ENCODE measurements at places on chromosomes 1 and 21. TPM values are rescaled to one million over a fixed set of nuclear protein-coding genes. Genes with fewer than 3 reads are reported as not detected.

DNA sequence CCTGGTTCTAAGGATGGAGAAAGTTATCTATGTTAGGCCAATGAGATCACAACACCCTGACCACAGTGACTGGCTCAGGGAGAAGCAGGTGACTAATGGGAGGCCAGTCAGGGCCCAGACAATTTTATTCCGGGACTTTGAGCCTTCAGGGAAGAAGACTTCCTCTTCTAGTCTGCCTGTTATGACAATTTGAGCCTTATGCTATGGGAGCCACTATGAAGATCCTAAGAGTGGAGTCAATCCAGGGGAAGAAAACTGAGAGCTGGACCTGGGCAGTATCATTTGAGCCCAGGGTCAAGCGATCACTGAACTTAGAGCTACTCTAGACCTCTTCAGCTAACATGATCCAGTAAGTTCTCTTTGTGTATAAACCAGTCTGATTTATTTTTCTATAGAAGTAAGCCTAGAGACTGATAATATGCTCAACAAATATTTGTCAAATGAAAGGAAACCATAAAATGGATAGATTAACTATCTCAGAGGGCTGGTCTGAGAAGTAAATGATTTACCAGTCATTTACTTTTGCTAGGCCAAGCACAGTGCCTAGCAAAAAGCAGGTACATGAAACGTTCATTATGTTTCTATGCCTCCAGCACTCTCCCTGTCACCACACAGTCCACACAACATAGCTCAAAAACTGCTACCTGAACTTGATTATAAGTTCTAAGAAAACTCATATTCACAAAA lies 4.2 kb upstream of the C1orf141 start:
- DNase-seq: no peak

DNA sequence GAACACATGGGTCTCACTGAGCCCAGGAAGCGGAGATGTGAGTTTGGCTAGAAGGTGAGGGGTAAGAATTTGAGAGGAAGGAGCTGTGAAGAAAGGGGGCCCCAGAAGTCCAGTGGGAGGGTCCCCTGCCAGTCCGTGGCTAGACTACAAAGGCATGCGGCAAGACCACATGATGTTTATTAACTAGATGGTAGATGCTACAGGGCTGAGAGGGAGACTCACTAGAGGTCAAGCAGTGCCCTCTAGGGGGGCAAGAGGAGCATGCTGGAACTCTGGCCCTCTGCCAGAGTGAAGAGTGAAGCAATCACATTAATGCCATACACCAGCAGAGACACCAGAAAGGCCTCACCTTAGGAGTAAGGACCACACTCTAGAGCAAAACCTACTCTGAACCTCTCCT lies 12.2 kb downstream of the KIAA0319L start:
- DNase-seq: no peak

The TDRD5 gene
- total RNA-seq: not detected

- no peak for DNase-seq
These were observed 777.8 kb upstream of the BRINP3 start for GRCh38 chr1:191255354-191256054.

- DNase-seq: no peak
These were observed 35.4 kb downstream of the WNT2B start for GRCh38 chr1:112544011-112544688.

DNA sequence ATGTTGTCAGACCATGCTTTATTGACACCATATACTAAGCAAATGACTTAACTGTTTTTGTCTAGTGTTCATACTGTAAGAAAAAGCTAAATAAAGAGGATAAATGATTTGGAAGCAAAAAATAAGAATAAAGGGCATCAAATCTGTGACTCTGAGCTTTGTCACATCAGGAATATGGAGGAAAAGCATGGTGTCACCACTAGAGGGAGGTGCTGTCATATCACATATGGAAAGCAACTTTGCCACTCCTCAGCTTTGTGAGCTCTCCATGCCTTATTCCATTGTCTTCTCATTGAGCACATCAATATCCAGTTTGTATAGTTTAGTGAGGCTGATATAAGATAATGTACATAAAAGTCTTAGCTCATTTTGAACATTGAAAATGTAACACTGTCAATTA lies 20.8 kb upstream of the GBP1 start:
- no peak for DNase-seq

DNA sequence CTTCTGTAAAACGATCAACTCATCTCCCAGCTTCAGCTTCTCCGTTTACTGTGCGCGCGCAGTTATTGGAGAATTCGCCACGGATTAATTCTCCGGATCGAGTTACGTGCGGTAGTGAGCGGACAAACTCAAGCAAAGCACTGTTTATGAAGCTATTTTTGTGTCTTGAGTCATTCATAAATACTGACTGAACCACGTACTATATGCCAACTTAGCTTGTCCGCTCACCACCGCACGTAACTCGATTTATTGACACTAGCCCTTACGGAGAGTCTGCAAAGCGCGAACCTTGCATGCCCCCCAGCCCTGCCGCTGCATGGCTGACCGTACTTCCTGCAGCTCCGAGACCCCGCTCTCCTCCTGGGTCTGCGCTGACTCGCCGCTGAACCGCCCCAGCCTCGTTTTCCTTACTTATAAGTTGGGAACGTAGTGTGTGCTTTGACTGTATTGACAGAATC lies 773 bp downstream of the CHD1L start:
- no peak for DNase-seq

The BNIPL gene
- 0.36 TPM for total RNA-seq

GRCh38 chr1:52264530-52265115 lies 101.4 kb downstream of the CC2D1B start:
- DNase-seq: no peak

The MTARC1 gene
- 5.4 TPM for total RNA-seq

The MTARC2 gene
- total RNA-seq: 21.3 TPM

DNA sequence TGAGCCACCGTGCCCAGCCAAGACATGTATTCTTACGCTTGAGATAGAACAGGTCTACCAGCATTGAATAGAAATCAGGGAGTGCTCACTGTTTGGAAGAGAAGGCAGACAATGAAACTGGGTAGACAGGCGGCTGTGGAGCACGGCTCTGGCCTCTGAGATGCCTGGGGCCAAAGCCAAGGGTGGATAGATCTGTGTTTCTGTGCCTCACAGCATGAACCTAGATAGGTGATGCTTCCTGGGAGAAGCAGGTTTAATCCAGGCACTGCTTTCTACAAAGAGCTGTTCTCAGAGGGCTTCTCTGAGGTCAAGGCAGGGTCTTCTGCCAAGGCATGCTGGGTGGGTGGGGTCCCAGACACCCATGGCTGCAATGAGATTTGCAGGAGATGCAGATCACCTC lies 24.6 kb upstream of the PRSS38 start:
- DNase-seq: no peak

- no peak for DNase-seq
These were observed 13.6 kb downstream of the PCNX2 start for GRCh38 chr1:233281711-233282581.

GRCh38 chr1:177650947-177651346 lies 318.9 kb downstream of the SEC16B start:
- DNase-seq: no peak
